ENCODE measurements at places on chromosomes 5 and 9.

DNA sequence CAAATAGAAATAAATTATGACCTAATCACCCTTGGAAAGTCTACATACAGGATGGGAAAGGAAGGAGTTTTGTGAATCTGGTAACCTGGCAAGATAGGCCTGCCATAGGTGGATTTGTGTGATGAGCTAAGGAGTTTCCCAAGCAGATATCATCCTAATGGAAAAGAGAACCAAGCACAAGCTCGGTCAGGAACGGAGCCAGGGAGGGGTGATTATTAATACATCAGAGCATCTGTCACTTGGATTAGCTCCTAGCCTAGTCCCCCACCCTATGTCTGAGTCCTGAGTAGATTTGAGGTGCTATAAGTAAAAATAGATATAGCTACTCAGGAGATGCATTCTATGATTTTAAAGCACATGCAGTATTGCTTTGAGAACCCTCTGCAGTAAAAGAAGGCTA lies 57.3 kb upstream of the SMARCA2 start:
- DNase-seq = no peak

GRCh38 chr5:81023261-81023970 lies 63.3 kb downstream of the RASGRF2 start:
- DNase-seq = no peak

- no peak for DNase-seq
Observed at GRCh38 chr5:115413651-115414050, 117.2 kb upstream of the CCDC112 start.

GRCh38 chr5:58649716-58650115 lies 66.8 kb downstream of the RAB3C start:
- DNase-seq = no peak

GRCh38 chr5:175842951-175843793 lies 28.2 kb upstream of the CPLX2 start:
- no peak for DNase-seq

DNA sequence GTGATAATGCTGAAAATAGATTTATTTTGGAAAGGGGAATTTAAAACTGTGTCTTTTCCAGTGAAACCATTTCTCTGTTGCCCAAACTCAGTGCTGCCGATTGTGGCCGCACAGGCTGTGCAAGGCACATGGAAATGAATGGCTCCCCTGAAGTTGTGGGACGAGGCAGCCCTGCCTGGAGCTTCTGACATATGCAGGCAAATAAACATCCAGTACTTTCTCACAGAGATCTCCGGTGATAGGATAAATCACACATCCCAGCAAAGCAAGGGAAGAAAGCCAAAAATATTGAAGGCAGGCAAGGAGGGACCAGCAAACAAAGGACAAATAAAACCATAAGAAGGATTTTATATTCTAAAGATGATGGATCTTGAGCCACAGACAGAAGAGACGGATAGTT lies 464.5 kb downstream of the MTRR start:
- no peak for DNase-seq

GRCh38 chr5:14672484-14673394 lies 8.2 kb downstream of the OTULIN start:
- DNase-seq = no peak

DNA sequence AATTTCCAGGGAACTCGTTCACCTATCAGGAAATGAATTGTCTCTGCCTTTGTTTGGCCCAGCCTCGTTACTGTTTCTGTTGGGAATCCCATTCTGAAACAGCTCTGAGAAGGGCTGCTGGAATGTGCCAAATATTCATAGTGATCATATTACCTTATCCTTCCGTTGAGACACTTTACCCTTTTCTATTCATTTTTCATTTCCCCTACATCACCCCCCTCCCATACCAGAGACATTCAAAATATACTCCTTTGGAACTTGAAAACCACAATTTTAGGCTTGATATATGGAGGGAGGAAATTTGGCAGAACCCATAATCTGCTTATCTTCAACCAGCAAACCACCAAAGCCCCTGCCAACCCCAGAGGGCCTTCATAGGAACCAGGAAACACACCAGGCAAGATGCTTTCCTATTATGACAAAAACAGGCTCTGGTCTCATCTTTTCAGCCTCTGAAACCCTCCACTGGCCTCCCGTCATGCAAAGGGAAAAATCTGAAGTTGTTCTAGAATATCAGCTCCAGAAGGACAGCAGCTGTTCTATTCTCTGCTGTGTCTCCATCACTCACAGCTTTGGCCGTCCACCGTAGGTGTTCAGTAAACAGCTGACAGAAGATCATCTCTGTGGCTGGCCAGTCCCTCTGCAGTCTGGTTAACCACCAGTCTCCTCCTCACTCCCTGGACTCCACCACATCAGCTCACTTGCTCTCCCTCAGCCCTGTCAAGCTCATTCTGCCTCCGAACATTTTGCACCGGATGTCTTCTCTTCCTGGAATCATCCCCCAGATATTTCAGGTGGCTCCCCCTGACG lies 217.2 kb upstream of the WWC1 start:
- no peak for DNase-seq

DNA sequence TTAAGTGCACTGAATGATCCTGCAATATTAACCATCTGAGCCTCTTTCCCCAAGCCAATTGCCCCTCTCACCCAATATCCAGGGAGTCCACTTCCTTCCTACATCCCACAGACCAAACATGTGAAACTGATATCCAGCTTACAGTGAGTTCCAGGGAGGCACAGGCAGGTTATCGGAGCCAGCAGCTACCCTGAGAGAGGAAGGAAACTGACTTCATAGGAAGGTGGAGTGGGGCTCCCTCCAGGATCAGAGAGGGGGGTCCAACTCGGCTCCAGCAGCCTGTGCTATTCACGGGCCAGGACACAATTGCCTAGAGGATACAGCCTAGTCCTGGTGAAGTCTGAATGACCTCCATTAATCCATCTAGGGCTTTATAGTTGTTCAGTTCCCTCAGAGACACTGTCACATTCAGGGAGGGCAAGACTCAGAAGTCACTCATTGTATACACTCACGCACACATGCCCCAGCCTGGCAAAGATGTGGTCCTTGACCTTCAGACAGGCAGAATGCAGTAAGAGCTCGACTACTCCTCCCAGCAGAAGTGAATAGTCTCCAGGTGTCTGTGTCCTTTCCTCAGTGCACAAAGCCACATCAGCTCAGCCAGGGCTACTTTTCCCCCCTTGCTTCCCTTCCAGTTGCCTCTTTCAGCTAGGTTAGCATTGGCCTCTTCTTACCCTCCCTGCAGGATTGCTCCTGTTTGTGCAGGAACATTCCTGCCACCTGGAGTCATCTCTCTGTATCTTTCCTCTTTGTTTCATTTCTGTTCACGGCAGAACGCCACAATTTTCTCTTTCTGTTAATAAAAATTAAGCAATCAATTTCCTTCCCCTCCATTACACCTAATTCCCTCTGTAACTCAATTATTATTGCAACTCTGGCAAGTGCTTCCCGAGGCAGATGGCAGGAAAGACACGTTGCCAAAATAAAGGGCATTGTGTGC lies 501.7 kb downstream of the ARHGEF28 start:
- no peak for DNase-seq

- DNase-seq = no peak
Observed at GRCh38 chr5:113047733-113048652, 71.4 kb downstream of the DCP2 start.

DNA sequence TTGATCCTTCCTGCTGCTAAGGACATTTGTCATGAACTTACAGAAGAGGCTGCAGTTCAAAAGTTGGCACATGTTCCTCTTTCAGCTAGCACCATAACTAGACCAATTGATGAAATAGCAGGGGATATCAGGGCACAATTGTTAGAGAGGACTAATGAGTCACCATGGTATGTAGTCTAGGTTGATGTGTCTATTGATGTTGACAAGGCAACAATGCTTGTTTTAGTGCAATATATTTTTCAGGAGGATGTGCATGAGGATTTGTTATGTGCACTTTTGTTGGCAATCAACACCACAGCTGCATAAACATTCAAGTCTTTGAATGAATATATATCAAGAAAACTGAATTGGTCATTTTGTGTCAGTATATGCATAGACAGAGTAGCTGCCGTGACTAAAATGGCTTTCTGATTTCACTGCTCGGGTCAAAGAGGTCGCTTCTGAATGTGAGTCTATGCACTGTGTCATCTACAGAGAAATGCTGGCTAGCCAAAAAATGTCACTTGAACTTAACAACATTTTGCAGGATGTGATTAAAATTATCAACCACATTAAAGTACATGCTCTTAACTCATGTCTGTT lies 68.0 kb downstream of the FGF10 start:
- no peak for DNase-seq

DNA sequence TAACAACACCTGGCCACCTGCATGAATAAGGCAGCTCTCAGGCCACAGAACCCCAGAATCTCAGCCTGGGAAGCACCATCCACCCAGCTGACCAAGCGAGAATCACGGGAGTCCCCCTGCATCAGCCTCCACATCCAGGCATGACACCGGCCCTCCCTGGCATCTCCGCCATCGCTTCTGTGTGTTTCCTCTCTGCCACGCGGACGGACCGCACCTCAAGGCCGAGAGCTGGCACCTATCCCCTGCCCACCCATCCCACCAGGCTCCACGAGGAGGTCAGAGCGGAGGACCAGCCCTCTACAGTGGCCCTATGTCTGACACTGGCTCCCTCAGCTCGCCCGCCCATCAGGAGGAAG lies 134.7 kb downstream of the COL23A1 start:
- DNase-seq = no peak

GRCh38 chr5:58481828-58482227 lies 9.4 kb upstream of the GAPT start:
- DNase-seq = no peak

DNA sequence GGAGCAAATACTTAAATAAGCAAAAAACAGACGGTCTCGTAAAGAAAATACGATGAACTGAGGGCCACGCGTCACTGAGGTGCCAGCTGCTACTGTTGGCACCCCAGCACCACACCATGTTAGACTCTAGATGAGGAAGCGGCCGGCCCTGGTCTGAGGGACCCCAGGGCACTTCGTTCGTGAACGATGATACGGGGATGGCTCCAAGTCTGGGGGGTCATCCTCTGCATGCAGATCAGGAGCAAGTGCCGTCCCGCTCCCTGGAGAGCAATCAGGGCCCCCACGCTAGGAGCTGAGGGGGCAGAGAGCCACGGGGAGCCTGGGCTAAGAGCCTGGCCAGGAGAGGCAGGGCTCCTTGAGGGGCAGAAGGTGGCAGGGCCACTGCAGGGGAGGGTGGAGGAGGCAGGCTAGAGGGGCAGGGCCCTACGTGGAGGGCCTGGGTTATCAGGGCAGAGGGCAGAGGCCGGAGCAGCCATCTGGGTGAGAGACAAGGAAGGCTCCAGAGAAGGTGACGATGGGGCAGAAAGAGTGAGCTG lies 24.1 kb downstream of the SARDH start:
- no peak for DNase-seq

GRCh38 chr9:133226219-133227171 lies 17.4 kb upstream of the OBP2B start:
- DNase-seq = no peak
